ENCODE measurements at places on chromosomes 5 and 9. TPM values are rescaled to one million over a fixed set of nuclear protein-coding genes. Genes with fewer than 3 reads are reported as not detected.
A peak's percentile ranks its signal among the peaks of the same experiment; 100 is the strongest.

- no peak overlapping the region for H3K4me3 ChIP-seq
- no peak overlapping the region for H3K27ac ChIP-seq
- H3K36me3 ChIP-seq, result no peaks in the 10 kb centered on the region
- no peak for DNase-seq
- no peaks in the 10 kb centered on the region for H3K4me1 ChIP-seq
Measured at GRCh38 chr5:107072967-107073366, 597.8 kb downstream of the EFNA5 start.

- peaks cover 33% of the 10 kb centered on the region for H3K27me3 ChIP-seq
- no peak for DNase-seq
- H3K4me1 ChIP-seq, result peaks cover 6% of the 10 kb centered on the region
- peak overlapping the region; percentile 80 for H3K27ac ChIP-seq
- peak overlapping the region; percentile 56 for H3K4me3 ChIP-seq
- H3K36me3 ChIP-seq, result no peaks in the 10 kb centered on the region
Measured at GRCh38 chr5:135032999-135033861, 798 bp downstream of the PITX1 start.

DNA sequence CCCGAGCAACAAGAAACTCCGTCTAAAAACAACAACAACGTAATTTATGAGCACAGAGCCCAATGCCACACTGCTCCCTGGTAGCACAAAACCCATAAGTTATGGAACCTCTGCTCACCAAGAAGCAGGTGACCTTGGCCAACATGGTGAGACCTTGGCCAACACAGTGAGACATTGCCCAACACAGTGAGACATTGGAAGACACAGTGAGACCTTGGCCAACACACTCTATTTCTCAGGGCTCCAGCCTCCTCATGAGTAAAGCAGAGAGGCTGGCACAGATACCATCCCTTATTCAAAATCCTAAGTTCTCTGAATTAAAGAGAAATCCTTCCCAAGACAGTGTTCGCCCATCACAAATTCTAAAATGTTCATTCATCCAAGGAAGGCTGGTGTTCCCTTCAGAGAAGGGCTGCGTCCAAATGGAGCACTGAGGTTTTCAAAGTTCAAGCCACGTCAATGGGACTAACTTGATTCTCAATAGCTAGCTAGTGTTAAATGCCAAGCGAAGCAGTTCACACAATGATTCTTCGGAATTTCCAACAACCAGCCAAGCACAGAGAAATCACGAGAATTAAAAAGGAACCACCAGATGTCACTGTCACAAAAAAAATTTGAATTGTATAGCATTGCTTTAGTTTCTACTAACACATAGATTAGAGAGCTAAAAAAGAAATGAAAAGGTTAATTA is 29.5 kb downstream of the TTC39B start:
- H3K4me3 ChIP-seq, result no peak overlapping the region
- no peaks in the 10 kb centered on the region for H3K27me3 ChIP-seq
- peaks cover 11% of the 10 kb centered on the region for H3K4me1 ChIP-seq
- no peak overlapping the region for H3K27ac ChIP-seq

DNA sequence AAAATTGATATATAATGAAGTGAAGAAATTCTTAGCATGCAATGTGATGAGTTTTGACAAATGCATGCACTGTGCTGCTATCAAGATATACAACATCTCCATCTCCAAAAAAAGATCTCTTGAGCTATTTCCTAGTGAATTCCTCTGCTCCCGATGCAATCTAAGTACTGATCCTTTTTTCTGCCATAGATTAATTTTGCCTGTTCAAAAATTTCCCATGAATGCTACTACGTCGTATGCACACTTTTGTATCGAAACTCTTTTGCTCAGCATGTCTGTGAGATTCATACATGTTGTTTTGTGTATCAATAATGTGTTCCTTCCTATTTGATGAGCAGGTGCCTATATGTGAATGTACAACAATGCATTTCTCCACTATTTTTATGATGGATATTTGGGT is 647.4 kb downstream of the MTRR start:
- H3K4me1 ChIP-seq, result no peaks in the 10 kb centered on the region
- no peaks in the 10 kb centered on the region for H3K27me3 ChIP-seq
- no peak for DNase-seq
- no peak overlapping the region for H3K4me3 ChIP-seq
- H3K36me3 ChIP-seq, result no peaks in the 10 kb centered on the region

GRCh38 chr5:36722900-36723299 is 116.5 kb downstream of the SLC1A3 start:
- H3K27ac ChIP-seq, result no peak overlapping the region
- H3K27me3 ChIP-seq, result no peaks in the 10 kb centered on the region
- no peaks in the 10 kb centered on the region for H3K36me3 ChIP-seq
- peaks cover 6% of the 10 kb centered on the region for H3K4me1 ChIP-seq
- no peak overlapping the region for H3K4me3 ChIP-seq
- no peak for DNase-seq

DNA sequence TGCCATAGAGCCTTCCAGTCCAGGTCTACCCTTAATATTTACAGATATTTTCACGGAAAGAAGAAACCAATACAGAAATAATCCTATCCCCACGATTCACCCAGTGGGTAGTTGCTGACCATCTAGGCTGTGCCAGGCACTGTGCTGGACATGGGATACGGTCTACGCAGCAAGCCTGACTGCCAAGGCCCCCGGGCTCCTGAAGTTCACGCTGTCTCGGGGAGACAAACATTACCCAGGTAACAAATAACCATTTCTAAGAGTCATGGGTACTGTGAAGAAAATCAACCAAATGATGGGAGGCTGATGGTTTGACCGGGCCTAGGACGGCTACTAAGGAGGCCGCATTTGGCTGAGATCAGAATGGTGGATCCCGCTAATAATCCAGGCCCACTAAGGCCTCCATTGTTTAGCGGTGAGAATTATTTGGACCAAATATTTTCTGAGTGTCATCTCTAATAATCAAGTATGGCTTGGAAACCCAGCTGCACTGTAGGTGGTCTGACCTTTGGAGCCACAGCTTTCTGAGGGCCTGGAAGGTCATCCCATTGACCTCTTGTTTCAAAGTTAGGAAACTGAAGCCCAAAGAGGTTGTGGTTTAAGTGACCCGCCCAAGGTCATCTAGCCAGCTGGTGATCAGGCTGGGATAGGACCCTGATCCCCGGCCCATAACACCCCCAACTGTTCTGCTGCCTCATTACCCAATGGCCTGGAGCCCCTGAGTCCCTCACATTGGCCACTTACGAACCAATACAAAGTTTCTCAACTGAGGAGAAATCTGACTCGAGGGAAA is 82.4 kb downstream of the AK8 start:
- no peak overlapping the region for H3K4me3 ChIP-seq
- DNase-seq, result no peak
- H3K36me3 ChIP-seq, result no peaks in the 10 kb centered on the region
- no peak overlapping the region for H3K27ac ChIP-seq
- no peaks in the 10 kb centered on the region for H3K4me1 ChIP-seq

The SPATA6L gene
- total RNA-seq, result 0.51 TPM

The ADAMTSL2 gene
- not detected for total RNA-seq
